ENCODE measurements at places on chromosomes 12 and 14.

DNA sequence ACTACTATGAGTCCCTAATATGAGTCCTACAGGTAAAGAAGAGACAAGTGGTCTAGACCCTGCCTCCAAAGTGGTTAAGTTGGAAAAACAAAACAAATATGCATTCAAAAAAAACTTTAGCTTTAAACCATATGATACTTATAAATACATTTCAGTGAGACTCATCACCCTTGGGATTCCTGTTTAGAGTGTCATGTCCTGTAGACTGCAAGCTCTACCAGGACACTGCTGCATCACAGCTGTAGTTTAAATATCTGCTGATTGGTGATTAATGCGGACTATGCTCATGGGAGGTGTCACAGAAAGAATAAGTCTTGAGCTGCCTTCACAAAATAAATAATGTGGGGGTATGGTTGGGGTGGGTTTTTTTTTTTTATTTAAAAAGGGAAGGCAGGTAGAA lies 8.8 kb upstream of the LGR5 start:
- DNase-seq, result no peak

- DNase-seq, result no peak
These were observed 240.0 kb upstream of the TMEM132C start for GRCh38 chr12:128026696-128027574.

DNA sequence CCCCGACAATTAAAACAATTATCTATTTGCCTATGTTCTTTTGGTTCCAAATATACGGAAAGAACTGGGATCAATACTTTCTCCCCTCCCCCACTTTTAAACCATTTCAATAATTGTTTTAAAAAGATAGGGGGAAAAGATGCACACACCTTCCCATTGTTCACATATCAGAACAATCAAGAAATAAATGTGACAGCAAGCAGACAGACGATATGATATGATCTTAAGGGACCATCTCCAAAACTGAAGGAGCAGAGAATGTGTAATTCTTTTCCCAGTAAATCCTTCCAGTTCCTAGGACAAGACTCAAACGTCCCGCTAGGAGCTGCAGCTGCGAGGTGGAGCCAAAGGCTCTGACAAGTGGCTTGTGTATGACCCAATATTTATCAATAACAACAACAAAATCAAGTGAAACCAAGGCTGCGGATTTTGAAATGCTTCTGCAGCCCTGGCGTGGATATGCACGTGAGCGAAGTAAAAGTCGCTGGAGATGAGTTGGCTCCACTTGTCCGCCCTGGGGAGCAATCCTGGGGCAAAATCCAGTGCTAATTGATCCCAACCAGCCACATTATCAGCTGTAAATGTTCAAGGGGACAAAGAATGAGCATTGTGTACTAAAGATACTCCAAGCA lies 8.2 kb upstream of the FOXG1 start:
- DNase-seq, result no peak

DNA sequence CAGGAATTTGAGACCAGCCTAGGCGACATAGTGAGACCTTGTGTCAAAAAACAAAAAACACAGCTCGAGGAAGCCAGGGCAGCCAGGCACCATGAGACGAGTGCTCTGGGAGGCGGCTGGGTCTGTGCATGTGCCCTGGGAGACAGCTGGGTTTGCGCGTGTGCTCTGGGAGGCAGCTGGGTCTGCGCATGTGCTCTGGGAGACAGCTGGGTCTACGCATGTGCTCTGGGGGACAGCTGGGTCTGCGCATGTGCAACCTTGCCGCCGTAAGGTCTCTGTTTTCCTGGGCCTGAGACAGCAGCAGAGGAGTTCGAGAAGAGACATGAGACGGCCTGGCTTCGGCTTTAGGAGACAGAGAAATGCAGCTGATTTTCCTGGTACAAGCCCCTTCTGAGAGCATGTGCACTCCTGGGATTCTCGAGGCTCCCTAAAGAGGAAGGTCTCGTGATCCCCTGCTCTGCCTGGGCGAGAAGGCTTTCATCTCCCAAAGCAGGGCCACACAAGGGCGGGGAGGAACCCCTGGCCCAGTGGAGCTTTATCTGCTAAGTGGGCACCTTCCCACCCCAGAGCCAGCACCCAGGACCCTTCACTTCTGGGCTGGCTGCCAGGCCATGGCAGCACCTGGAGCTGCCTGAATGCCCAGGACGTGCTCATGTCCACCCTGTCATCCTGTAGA lies 3.5 kb upstream of the BDKRB1 start:
- no peak for DNase-seq

- no peak for DNase-seq
These were observed 68.2 kb downstream of the PLEKHG3 start for GRCh38 chr14:64772397-64772950.

- DNase-seq, result no peak
These were observed 504.6 kb downstream of the NRXN3 start for GRCh38 chr14:78674820-78675219.

DNA sequence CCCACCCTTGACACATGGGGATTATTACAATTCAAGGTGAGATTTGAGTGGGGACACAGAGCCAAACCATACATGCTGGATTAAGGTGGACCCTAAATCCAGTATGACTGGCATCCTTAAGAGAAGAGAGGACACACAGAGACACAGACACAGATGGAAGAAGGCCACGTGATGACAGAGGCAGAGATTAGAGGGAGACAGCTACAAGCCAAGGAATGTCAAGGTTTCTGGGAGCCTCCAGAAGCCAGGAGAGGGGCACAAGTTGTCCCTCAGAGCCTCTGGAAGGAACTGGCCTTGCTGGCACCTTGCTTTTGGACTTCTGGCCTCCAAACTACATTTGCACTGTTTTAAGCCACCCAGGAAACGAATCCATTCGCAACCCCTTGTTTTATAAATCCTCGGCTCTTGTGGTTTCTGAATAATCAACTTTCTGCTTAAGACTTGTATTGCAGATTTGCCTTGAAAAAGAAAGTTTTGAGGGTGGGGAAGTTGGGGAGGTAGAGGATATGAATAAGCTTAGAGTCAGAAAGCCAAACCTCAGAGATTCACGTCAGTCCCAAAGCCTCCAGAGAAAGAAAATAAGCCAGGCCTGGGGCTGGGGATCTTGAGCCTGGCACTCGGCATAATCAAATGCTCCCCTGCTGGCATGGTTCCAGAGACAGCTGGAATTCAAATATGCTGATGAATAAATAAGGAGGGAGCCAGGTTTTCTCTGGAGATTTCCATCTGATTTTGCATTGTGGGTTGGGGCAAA lies 224.2 kb upstream of the PWP1 start:
- DNase-seq, result no peak

Data from central memory CD4-positive, alpha-beta T cell (primary cell).